ENCODE measurements at places on chromosomes 12 and 14.

GRCh38 chr14:101915871-101916815 is 48.2 kb upstream of the DYNC1H1 start:
- DNase-seq: no peak

- DNase-seq: peak; percentile 26
Measured at GRCh38 chr14:21525962-21526671, at the start of gene SALL2. SALL2 (minus strand) TSS chr14:21526346; CDS start chr14:21526127, 219 bp downstream.

GRCh38 chr12:126055521-126055920 is 990.3 kb downstream of the AACS start:
- no peak for DNase-seq

- DNase-seq: peak; percentile 59
Measured at GRCh38 chr14:61321385-61322010, at the start of gene PRKCH. PRKCH (plus strand) TSS chr14:61321579; CDS start chr14:61322102, 523 bp downstream.

DNA sequence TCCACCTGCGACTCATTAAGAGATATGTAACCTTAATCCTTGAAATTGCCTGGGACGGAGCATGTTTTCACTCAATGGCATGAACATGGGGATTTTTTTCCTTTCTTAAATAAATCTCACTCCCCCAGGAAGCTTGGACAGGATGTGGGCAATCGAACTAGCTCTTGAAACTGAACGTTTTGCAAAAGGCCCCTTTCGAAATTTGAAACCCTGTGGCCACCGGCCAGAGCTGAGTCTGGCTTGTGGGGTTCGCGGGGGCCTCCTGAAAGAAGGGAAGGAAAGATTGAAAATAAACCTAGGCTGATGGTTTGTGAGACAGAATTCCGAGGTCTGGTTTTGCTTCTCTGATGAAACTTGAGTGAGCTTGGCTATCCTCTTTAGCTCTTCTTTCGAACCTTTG is 101.4 kb upstream of the RTL1 start:
- no peak for DNase-seq

DNA sequence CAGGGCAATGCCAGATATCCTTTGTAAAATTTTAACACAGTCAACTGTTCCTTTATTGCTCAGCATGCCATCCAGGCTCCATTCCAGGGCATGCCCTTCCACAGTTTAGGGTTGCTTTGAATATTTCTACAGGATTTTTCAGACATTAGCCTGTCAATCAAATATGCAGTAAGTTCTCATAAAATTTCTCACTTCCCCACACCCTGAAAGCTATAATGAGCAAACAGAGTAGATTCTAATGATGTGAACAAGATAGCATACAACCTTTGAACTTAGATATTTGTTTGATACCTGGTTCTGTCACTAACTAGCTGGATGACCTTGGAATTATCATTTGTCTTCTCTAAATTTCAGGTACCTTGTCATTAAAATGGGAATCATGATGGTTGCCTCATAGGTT is 251.2 kb downstream of the SYT1 start:
- no peak for DNase-seq

DNA sequence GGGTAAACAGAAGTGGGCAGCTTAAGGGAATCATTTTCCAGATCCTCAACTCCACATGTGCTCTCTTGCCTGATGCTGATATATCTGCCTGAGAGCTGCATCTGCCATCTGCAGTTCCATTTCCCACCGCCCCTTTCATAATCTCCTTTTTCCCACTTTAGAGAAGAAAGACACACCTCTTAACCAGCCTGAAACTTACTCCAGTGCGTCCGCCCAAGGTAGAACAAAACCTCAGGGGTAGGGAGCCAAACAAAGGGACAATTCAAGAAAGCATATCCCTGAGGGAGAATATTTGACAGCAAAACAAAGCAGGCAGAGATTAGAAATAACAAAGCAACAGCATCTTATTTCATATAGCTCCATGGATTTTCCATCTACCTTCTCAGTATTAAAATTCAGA is 4.3 kb downstream of the MDM1 start:
- no peak for DNase-seq

GRCh38 chr14:34364201-34364600 is 97.8 kb downstream of the SPTSSA start:
- DNase-seq: no peak

GRCh38 chr12:109900752-109901580 is 892 bp downstream of the TCHP start:
- no peak for DNase-seq

All from stimulated activated CD8-positive, alpha-beta memory T cell treated with anti-CD3 and anti-CD28 coated beads, Interleukin-4, amount 100 ng/mL, for 4 hours (primary cell).